Fibroblast of lung (primary cell): ENCODE measurements at places on chromosomes 13 and 19. TPM values are rescaled to one million over a fixed set of nuclear protein-coding genes. Genes with fewer than 3 reads are reported as not detected.

Gene AXL
- 107 and 223 TPM in 2 replicates for total RNA-seq

Gene SAFB
- total RNA-seq, result 48.5 and 51.0 TPM in 2 replicates

Gene TIMM50
- 37.2 and 45.7 TPM in 2 replicates for total RNA-seq

Gene REXO1
- 4.1 and 6.8 TPM in 2 replicates for total RNA-seq

Gene TEX26
- total RNA-seq, result 0.26 and 0.66 TPM in 2 replicates

Gene ODAD3
- total RNA-seq, result 0.26 and 0.66 TPM in 2 replicates

Gene ZNF723
- not detected in 2 replicates for total RNA-seq

Gene CALR3
- not detected in 2 replicates for total RNA-seq

Gene ITGBL1
- 19.0 and 45.1 TPM in 2 replicates for total RNA-seq

Gene ICAM3
- 4.3 and 5.1 TPM in 2 replicates for total RNA-seq

Gene DNASE2
- 23.4 and 26.6 TPM in 2 replicates for total RNA-seq

Gene DAND5
- not detected in 2 replicates for total RNA-seq

Gene TMEM38A
- total RNA-seq, result 1.8 and 2.0 TPM in 2 replicates
